ENCODE measurements at places on chromosomes 13 and 19.

DNA sequence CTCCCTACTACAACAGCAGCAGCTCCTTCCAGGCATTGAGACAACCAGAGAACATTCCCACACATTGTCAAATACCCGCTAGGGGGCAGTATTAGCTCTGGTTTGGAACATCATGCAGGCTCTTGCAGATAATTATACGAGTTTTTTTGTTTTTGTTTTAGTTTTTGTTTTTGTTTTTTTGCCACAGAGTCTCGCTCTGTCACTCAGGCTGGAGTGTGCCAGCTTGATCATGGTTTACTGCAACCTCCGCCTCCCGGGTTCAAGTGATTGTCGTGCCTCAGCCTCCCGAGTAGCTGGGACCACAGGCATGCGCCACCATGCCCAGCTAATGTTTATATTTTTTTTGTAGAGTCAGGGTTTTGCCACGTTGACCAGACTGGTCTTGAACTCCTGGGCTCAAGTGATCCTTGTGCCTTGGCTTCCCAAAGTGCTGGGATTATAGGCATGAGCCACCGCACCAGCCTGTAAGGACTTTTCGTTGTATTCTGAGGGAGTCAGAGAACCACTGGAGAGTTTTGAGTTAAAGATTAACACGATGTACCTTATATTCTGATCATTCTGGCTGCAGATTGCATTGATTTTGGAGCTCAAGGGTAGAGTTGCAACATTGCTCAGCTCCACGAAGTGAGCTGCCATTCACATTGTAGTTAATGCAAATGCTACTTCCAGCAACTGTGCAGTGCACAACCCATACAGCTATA, 41.7 kb upstream of the CEACAM20 start:
- no peak for DNase-seq

- no peak for DNase-seq
Measured at GRCh38 chr13:45940061-45940460, 88.5 kb upstream of the SIAH3 start.

- no peak for DNase-seq
Measured at GRCh38 chr13:98827449-98827848, 75.0 kb upstream of the SLC15A1 start.

- no peak for DNase-seq
Measured at GRCh38 chr13:26343816-26344215, 89.9 kb downstream of the CDK8 start.

GRCh38 chr19:11505504-11506100, at the start of gene ZNF653:
Gene ZNF653 (minus strand): TSS chr19:11505839. CDS start chr19:11505786, 53 bp downstream.
- peak; percentile 82 for DNase-seq

GRCh38 chr13:102870677-102871415, 25.0 kb downstream of the ERCC5 start:
- no peak for DNase-seq

- no peak for DNase-seq
Measured at GRCh38 chr19:10681658-10682057, 19.6 kb upstream of the QTRT1 start.

DNA sequence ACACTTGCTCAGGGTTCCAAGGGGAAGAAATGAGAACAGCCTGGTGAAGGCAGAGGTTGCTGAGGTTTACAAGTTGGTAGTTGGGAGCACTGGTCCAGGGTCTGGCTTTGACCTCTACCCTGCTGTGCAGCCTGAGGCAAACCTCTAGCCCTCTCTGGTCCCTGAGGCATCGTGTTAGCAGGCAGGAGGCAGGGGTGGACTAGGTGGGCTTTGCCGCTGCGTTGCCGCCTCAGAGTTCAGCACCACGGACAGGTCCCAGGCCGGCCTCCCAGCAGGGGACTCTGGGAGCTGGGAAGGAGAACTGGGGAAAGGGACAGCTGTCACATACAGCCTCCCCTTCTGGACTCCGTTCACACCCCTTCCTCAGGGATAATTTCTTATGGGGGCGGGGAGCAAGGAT, 3.1 kb downstream of the NCAN start:
- DNase-seq = no peak

DNA sequence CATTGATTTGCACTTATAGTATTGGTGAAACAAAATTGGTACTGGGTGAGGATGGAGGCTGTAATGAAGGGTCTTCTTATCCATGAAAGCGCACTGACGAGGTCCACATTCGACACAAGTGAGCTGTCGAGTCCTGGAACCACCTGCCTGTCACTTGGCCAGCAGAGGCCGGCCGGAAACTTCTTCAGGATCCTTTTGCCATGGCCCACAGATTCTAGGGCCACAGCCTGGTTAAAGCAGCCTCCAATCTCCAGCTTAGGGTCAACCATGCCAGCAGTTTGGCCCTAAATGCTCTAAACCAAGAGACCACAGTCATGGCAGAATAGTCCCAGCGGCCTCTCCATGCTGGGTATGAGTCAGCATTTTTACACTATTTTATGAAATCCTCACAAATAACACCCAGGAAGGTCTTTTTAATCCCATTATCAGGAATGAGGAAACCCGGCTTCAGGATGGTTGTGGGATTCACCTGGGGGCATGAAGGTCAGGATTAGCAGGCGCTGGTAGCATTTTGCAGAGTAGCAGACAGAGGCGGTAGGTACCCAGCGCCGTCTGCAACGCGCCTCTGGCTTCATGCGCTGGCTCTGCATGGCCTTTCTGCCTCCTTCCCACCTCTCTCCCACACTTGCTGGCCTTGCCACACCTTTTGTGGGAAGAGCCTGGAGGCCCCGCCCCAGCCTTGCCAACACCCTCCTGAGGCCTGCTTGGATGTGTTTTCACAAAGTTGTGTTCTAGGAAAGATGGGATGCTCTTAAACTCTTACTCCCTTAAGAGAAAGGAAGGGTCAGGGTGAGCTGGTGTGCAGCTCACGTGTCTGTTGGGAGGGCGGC, 15.2 kb downstream of the GAS6 start:
- no peak for DNase-seq

DNA sequence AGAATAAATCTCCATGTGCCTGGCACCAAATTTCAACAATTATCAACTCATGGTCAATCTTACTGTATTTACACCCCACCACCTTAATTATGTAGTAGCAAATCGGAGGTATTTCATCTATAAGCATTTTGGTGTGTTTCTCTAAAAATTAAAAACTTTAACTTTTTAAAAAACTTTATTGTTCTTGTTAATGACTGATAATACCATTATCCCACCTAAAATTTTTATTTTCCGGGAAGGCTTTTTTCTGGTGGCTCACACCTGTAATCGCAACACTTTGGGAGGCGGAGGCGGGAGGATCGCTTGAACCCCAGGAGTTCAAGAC, 453 bp upstream of the PDCD2L start:
- no peak for DNase-seq

DNA sequence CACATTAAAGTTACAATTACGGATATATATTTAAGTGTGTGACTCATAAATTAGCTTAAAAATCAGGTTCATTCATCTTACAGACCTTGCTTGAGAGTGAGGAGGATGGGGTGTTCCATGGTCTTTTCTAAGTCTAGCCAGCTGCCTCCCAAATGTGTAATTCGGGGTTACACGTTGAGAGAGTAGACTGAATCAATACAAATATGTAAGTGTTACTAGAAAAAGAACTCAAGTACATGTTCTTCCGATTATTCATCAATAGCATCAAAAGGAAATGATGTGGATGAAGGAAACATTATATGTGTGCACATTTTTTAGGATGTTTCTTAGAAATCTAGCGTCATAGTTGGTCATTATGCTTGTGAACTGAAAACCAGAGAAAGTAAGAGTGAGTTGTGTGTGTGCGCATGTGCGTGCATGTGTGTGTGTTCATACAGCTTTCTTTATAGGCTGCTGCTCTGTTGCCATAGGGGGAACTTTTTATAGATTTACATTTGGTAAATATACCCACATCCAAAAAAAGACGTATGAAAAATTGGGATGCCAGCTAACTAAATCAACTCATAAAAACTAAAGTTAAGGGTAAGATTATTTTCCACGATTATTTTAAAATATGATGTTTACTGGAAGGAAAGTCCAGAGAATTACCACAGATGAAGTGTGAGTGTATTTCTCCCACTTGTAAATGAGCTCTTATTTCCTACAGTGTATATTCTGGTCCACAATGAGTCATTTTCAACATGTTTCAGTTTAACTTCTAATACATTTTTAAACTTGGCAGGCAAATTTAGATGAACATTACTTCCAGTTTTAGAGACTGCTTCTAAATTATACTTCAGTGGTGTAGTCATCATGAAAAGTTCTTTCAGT, 82.4 kb downstream of the PIBF1 start:
- no peak for DNase-seq

- no peak for DNase-seq
Measured at GRCh38 chr13:30446126-30446500, 19.6 kb downstream of the HMGB1 start.

GRCh38 chr13:105925496-105925895, 610.0 kb downstream of the EFNB2 start:
- no peak for DNase-seq

GRCh38 chr13:24131749-24132148, 28.8 kb upstream of the SPATA13 start:
- DNase-seq = no peak

- DNase-seq = no peak
Measured at GRCh38 chr13:59865398-59865797, 298.3 kb downstream of the DIAPH3 start.

DNA sequence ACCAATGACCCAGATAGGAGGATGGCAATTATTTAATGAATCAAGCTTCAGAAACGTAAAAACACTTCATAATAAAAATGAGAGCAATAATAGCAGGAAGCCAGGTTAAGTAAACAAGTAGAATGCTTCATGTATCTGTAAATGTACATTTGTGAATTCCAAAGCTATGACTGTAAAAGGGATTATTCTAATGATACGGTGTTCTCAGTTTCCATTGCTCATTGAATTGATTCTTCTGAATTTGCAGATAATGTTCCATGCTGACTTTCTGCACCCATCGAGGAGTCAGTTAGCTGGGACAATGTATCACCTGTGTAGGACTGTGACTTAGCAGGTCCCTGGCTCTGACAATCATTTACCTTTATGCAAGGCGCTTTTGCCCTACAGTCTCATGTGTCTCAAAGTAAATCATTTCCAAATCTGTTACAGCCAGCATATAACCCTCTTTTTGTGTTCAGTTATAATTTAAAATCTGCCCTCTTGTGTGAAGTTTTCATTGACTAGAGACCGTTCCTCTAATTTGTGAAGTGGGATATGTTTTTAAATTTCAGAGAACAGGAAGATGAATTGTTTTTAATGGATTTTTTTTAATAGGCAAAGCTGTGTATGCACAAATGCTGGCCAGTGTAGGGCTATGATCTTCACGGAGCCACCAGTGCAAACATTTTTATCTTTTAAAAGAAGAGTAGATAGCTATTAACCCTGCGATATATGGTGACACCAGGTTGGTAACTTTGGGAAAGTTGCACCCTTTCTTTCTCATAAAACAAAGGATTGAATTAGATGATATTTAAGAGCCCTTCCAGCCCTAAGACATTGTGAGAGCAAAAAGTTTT, 267.1 kb downstream of the KLF5 start:
- DNase-seq = no peak

- DNase-seq = no peak
Measured at GRCh38 chr19:48524732-48525131, 13.1 kb upstream of the LMTK3 start.

DNA sequence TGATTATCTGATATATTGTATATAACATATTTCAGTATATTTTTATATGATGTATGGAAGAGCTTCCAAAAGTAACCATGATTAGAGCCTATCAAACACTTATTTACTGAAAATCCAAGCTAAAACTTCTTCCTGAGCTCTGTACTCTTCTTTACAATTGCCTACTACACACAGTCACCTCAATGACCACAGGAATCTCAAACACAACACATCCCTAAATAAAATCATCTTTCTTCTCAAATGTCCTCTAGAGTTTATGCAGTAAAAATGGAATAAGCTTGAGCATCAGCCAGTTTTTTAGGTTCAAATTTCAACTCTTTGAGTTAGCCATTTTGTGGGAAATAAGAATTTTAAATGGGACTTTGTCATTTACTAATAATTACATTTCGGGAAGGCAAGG, 102.6 kb upstream of the FNDC3A start:
- DNase-seq = no peak

DNA sequence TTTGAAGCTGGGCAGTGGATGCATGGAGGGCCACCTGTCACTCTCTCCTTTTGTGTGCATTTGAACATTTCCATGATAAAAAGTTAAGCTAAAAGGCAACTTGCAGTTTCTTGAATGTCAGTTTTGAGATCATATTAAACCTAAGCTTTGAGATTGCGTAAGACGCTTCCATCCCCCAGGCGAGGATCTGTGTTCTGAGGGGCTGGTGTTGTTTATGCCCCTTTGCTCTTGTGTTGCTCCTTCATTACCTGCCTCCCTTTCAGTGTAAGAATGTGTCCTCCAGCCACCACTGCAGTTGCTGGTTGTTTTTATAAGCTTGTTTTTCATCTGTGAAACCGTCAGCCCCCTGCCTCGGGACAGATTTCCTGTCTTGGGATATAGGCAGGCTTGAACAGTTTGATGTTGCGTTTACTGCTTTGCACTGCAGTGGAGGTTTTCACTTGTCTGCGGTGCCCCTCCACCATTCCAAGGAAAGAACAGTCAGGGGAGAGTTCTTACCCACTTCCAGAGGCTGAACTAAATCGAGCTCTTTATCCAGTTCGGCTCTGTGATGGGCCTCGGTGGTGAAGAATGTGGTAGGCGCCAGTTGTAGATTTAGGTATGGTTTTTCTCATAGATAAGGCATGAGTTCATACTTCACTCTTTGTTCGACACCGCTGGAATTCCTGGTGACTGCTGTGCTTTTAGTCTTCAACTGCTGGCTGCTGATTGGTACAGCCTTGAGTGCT, 96.8 kb downstream of the ARHGEF7 start:
- no peak for DNase-seq

GRCh38 chr13:99124794-99125316, 75.8 kb upstream of the UBAC2 start:
- DNase-seq = no peak

DNA sequence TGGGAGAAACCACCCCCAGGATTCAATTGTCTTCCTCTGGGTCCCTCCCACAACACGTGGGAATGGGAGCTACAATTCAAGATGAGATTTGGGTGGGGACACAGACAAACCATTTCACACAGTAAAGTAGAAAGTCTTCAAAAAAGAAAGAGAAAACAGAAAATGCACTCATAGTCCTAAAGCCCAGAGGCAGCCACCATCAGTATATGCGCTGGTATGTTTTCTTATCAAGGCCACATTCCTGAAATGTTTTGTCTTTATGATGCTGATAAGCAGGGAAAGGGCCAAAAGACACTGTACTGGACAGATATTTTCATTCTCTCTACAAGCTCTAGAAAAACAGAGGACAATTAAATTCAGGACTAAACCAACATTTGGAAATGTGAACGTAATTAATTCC, 375.8 kb upstream of the TSHZ3 start:
- no peak for DNase-seq

- no peak for DNase-seq
Measured at GRCh38 chr19:623974-624373, 9.4 kb downstream of the POLRMT start.

- no peak for DNase-seq
Measured at GRCh38 chr19:38490861-38491260, 57.4 kb downstream of the RYR1 start.

All from GOT3 (cell line).